ENCODE measurements at places on chromosomes 4 and X. TPM values are rescaled to one million over a fixed set of nuclear protein-coding genes. Genes with fewer than 3 reads are reported as not detected.

PAGE2B gene
- total RNA-seq, result not detected

ANXA3 gene
- 188 TPM for total RNA-seq

DNA sequence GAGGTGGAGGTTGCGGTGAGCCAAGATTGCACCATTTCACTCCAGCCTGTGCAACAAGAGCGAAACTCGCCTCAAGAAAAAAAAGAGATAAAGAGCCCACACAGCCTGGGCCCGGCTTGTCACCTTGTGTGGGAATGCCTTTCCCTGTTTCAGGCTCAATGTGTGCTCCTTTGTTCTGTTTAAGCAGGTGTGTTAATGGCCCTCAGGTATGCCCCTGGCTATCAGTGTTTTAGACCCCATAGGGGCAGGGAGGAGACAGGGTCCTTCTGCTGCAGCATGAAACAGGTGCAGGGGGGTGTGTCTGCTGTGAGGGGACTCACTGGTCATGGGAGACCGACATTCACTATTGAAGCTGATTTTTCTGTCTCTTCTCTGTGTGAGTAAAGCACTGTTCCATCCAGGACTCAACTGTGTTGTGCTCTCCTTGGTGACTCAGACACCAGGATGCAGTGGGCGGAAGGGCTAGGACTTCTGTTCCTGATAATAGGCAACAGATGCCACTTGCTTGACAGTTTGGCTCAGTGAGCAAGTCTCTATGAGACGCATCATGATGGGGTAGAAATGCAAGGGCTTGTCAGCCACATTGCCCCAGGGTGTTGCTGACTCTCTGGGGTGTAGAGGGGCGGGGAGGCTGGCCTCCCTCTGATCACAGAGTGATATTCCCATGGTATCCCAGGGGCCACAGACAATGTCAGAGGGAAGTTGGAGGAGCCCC lies 15.6 kb upstream of the LAP3 start:
- no peak for DNase-seq

MSANTD1 gene
- 1.6 TPM for total RNA-seq

- no peak for DNase-seq
Measured at GRCh38 chr4:185874516-185875230, 62.7 kb upstream of the SORBS2 start.

DNA sequence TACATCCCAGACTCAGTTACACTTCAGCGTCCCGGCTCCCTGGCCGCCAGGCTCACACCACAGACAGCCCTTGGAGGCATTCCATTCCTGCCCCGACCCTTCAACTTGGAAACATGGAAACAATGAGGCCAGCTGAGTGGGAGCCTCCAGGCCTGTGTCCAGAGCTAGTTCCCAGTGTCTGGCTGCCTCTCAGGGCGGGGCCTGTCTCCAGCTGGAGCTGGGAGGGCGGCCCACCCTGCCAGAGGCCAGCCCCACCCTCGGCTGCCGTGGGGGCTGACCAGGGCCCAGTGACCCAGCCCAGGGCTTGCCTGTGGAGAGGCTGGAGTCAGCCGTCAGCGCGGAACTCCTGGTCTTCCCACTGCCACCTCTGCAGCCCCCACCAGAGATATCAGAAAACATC lies 37.4 kb upstream of the SPON2 start:
- no peak for DNase-seq

DNA sequence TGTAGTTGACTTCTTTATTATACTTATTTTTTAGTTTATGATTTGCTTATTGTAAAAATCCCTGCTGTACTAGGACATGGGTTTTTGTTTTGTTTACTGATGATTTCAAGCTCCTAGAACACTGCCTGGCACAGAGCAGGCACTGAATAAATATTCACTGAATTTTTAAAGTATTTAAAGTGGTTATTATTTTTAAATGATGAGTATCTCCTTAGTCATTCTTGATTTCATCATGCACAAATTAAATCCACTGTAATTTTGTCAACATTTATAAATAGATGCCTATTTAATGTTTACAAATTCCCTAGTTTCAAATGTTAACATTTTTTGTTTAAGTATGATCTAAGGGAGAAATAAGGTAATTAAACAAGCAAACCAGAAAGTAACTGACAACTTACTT lies 367.9 kb upstream of the SLIT2 start:
- DNase-seq, result no peak

DNA sequence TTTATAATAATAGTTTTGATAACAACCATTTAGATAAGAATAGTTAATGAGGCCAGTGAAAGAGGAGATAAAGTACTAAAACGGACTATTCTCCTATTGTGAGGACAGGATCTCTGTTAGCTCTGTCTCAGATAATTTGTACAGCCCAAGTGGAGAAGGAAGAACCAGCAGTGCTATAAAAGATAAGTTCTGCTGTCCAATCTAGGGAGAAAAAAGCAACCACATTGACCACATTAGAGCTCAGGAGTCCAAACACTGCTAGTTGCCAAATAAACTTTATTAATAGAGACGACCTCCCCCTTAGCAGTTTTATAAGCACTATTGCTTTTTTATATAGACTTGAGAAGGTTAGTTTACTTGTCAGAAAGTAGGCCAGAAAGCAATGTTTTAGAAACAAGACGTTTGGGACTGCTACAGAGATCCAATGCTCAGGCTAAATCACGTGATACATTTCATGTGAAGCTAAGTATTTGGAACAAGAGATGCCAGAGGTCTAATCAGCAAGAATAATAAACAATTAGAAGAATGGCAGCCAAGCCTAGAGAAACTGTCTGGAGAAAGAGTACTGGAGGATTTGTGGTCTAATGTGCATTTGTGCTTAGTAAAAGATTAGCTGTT lies 15.9 kb downstream of the IL15 start:
- DNase-seq, result no peak

GRCh38 chr4:47061435-47061834 lies 30.1 kb downstream of the GABRB1 start:
- no peak for DNase-seq

NAT8L gene
- total RNA-seq, result 0.83 TPM

GRCh38 chr4:56641494-56642051 lies 39.5 kb downstream of the HOPX start:
- DNase-seq, result no peak

DACH2 gene
- total RNA-seq, result not detected

TEC gene
- 5.4 TPM for total RNA-seq
